ENCODE measurements at places on chromosomes 2 and 18.

- DNase-seq: no peak
Measured at GRCh38 chr18:79853303-79853992, 55.7 kb downstream of the KCNG2 start.

DNA sequence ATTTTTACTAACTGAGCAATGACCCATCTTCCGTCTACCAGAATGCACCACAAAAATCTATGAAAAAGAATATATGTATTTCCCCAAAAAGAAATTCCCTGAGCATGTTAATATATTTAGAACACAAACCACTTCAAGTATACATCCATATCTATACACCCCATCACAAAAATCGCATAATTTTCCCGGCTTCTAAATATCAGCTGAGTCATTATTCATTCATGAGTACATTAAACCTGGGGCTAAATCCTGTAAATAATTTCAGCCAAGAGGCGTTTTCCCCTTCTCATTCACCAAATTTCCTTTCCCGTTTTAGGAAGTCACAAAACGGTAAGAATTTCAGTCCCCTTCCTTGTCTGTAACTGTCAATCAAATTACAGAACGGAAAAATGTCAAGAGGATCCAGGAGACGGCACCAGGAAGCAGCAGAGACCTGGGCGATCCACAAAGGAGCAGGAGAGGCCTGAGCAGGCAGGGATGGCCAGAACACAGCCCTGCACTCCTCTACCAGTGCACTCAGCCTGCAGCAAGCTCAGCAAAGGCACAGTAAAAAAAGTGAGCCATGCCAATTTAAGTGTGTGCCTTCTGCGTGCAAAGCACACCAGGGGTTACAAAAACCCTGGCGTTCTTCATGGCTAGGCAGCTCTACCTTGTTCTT lies 300.7 kb downstream of the TCF4 start:
- no peak for DNase-seq

GRCh38 chr2:168138374-168138773 lies 109.0 kb downstream of the STK39 start:
- DNase-seq: no peak

GRCh38 chr18:35495536-35496314 lies 2.0 kb downstream of the INO80C start:
- DNase-seq: no peak

GRCh38 chr2:218615868-218616315 lies 8.2 kb downstream of the PLCD4 start:
- no peak for DNase-seq

- DNase-seq: no peak
Measured at GRCh38 chr2:126754240-126755004, 98.5 kb downstream of the GYPC start.

GRCh38 chr2:241943961-241944575 lies 74.5 kb downstream of the RTP5 start:
- DNase-seq: no peak

- no peak for DNase-seq
Measured at GRCh38 chr2:28496781-28497180, 921 bp downstream of the PLB1 start.

All from HTR-8/SVneo (cell line).